ENCODE measurements at places on chromosomes 5 and 9. TPM values are rescaled to one million over a fixed set of nuclear protein-coding genes. Genes with fewer than 3 reads are reported as not detected.

GRCh38 chr9:37908698-37909186 lies 4.8 kb upstream of the SLC25A51 start:
- peak; percentile 95 for DNase-seq

Gene KCNV2
- not detected for total RNA-seq

Gene PCDHGA5
- 0.20 TPM for total RNA-seq

Gene CDH12
- not detected for total RNA-seq

DNA sequence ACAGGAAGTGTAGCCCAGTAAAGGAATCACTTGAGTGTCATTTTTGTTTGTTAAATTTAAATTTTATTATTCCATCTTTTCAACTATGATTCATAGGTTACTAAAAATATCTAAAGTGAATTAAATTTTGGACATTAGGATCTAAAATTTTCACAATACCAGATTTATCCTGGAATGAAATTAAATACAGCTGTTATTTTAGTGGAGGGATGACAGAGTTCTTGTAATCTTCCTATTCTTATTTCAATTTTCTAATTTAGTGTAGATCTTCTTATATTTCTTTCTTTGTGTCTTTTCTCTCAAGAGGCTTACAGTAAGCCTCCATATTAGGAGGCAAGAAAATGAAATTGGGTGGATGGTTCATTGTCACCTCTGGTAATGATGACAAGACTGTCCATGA lies 167.9 kb upstream of the TNC start:
- DNase-seq = no peak
